Endothelial cell of umbilical vein (primary cell): ENCODE measurements at places on chromosomes 11 and 22. TPM values are rescaled to one million over a fixed set of nuclear protein-coding genes. Genes with fewer than 3 reads are reported as not detected.

DNA sequence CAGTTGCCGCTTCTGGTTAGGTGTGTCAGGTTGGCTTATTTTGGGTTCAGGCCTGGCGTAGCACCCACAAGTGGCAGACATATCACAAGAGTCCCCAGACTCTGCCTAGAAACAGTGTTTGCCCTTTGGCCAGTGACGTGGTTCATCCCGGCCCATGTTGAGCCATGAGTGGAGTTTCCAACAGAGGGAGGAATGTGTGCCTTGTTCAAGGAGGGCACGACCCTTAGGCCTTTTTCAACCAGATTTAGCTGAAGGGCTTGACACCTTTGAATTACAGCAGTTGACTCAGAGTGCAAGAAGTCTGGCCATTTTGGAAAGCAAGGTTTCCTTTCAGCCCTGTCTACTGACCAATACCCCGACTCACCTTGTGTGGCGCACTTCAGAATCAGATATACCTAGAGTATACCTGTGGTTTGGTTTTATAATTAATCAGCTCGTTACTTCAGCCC is 15.1 kb upstream of the AIFM3 start:
- DNase-seq = no peak

DNA sequence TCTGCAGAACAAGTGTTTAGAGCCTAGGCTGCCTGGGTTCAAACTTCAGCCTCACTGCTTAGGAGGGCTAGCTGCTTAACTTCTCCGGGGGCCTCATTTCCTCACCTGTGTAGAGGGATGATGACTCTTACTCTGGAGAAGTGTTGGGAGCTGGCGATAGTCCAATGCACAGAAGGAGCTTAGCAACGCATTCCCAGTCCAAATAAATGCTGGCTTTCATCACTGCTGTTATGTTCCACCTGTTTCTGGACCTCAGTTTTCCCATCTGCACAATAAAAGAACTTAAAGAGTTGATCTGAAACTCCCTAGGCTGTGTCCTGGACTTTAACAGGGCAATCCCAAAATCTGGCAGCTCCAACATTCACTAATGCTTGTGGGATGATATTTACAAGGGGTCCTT is 337.8 kb downstream of the MIAT start:
- no peak for DNase-seq

GRCh38 chr11:61737131-61737530 is 15.3 kb upstream of the MYRF start:
- DNase-seq = no peak

DNA sequence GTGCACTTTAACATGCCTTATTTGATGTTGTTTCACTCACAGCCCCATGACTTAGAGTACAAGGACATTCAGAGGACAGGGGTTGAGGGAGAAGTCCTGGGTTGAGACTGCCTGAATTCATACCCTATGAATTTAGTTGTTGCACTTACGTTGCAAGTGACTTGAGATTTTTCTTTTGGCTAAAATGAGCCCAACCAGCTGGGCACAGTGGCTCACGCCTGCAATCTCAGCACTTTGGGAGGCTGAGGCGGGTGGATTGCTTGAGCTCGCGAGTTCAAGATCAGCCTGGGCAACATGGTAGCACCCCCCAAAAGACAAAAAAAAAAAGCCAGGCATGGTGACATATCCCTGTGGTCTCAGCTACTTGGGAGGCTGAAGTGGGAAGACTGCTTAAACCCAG is 7.3 kb upstream of the GRK3 start:
- no peak for DNase-seq

DNA sequence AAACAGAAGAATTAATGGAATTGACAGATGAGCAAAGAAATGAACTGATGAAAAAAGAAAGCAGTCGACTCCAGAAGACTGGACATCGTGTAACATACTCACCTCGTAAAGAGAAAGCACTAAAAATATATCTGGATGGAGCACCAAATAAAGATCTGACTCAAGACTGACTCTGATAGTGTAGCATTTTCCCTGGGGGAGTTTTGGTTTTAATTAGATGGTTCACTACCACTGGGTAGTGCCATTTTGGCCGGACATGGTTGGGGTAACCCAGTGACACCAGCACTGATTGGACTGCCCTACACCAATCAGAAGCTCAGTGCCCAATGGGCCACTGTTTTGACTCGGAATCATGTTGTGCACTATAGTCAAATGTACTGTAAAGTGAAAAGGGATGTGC is 52.4 kb downstream of the DKK3 start:
- no peak for DNase-seq

GRCh38 chr11:67300756-67301312 is 2.5 kb upstream of the SSH3 start:
- no peak for DNase-seq

DNA sequence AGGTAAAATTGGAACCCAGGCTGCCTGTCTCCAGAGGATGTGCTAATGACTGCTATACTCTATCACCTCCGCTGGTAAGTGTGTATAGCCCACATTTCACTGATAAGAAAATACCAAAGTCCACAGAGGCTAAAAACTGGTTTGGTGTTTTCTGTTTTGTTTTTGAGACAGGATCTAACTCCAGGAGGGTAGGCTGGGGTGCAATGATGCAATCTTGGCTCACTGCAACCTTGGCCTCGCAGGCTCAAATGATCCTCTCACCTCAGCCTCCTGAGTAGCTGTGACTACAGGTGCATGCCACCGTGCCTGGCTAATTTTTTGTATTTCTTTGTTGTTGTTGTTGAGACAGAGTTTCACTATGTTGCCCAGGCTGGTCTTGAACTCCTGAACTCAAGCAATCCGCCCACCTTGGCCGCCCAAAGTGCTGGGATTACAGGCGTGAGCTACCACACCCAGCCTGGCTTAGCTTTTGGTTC is 409.8 kb downstream of the LARGE1 start:
- no peak for DNase-seq

DNA sequence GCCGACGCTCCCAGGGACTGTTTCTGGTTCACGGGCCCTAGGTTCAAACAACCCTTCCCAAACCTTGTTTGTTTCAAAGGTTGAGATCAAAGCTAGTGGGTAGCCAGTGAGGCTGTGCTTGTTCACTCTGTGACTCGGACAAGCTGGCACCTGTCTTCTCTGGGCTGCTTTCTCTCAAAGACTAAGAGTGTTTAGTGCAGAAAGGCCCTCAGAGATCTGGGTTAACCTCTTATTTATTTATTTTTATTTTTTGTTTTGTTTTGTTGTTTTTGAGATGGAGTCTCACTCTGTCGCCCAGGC is 13.0 kb upstream of the MALAT1 start:
- DNase-seq = no peak

- no peak for DNase-seq
These were observed 1.5 kb downstream of the MAP6 start for GRCh38 chr11:75667255-75667830.

DNA sequence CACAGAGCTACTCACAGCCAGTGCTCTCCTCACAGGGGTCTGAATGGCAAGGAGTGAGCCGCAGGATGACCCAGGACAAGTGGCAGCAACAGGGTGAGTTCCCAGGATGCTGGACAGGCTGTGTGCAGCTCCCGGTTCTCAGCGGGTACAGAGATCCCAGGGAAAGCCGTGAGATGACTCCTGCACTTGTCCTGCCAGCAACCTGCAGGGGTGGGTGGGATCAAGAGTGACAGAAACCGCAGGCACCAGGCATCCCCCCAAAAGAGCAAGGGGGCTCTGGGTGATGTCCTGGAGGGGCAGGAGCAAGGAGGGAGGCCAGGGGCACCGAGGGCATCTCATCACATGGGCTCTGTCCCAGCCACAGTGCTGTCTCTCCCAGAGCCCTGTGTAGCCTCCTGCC is 15.9 kb upstream of the PRODH start:
- no peak for DNase-seq

DNA sequence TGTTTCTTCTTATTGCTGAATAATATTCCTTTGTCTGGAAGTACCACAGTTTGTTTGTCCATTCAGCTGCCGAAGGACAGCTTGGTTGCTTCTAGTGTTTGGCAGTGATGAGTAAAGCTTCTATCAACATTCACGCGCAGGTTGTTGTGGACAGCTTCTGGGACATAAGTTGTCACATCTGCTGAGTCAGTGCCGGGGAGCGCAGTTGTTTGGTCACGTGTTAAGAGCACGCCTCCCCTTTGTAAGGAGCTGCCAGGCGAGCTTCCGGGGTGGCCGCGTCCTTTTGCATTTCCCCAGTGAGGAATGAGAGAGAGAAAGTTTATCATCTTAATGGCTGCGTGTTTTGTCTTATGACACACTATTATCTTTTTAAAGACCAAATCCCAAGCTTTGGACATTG is 30.3 kb downstream of the SAMM50 start:
- no peak for DNase-seq

- DNase-seq = no peak
These were observed 1.1 kb upstream of the RAC2 start for GRCh38 chr22:37244922-37245722.

GRCh38 chr11:122655527-122656072 is at the start of gene UBASH3B:
Gene UBASH3B (plus strand): TSS chr11:122655722. CDS start chr11:122656050, 328 bp downstream.
- DNase-seq = peak; percentile 90

DNA sequence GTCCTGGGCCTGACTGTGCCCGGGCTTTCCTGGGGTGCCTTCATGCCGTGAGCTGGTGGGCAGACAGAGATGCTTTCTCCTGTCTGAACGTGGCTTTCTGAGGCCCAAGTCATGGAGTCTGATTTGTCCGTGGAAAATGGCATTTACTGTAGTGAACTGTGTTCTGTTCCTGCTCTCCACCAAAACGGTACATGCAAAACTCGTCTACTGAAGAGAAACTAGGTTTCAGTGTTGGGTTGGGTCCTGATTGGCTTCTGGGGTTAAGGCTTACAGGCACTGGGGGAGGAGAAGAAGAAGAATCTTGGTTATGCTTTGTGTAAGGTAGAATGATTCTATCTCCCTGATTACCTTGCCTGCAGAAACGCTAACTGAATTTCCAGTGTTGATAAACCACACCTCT is 541.7 kb downstream of the NTM start:
- no peak for DNase-seq

DNA sequence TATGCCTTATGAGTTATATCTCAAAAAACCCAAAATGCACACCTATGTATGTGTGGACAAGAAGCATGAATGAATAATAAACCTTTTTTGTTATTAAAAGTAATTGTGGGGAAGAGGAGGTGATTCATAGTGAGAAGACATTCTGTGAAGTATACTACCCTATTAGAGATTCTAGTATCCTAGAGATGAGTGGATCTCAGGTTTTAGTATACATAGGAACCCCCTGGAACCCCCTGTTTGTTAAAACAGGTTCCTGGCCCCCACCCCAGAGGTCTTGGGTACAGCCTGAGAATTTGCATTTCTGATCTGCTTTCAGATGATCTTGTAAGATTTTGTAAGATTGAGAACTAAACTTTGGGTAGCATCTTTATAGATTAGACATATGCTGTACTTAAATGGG is 17.5 kb downstream of the NUCB2 start:
- no peak for DNase-seq

GRCh38 chr11:45777127-45777969 is 27.6 kb upstream of the SLC35C1 start:
- no peak for DNase-seq

ANO1 gene
- total RNA-seq = 0.40 TPM in 1 of 2 replicates, not detected in the other

RIC8A gene
- total RNA-seq = 112 and 119 TPM in 2 replicates

CYP2R1 gene
- 8.0 and 11.6 TPM in 2 replicates for total RNA-seq

LRRC74B gene
- not detected in 2 replicates for total RNA-seq

APOL4 gene
- 0.97 and 2.6 TPM in 2 replicates for total RNA-seq

INPP5J gene
- total RNA-seq = 0.49 and 0.65 TPM in 2 replicates

TMEM25 gene
- total RNA-seq = 18.9 and 20.4 TPM in 2 replicates

CCDC116 gene
- total RNA-seq = 0.33 and 0.53 TPM in 2 replicates

OR5P2 gene
- not detected in 2 replicates for total RNA-seq

DGCR8 gene
- 64.2 and 69.7 TPM in 2 replicates for total RNA-seq
